ENCODE measurements at places on chromosomes 1 and 21.

DNA sequence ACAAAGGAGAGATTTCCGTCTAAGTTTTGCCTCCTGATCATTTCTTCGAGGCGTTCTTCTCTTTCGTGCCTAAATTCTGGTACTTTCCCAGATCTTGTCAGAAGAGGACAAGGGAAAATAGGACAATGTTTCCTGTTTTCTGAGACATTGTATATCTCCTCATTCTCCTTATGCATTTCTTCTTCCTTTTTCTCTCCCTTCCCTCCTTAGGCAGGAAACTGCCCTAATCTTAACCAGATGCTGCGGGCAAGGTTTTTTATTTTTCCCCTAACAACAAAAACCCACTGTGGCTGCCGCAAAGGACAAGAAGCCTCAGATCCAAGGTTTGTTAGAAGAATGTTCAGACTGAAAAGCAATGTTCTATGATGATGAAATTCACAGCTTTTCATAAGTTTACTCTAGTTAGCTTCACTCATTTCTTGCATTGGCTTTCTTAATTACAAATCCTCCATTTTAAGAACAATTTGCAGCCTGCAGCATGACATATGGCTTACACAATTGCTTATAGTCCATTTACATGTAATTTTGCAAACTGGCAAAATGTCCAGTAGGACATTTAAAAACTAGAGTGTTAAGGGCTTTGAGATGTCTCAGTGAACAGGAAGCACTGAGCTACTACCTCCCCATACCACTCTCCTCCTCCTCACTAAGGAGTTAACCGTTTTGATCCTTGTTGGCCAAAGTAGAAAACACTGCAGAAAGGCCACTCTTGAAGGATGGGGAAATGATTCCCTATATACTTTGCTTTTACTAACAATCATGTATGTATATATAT, 624 bp downstream of the CTSK start:
- DNase-seq, result peak; percentile 59

- DNase-seq, result no peak
Observed at GRCh38 chr1:94899756-94900155, 27.2 kb downstream of the CNN3 start.

DNA sequence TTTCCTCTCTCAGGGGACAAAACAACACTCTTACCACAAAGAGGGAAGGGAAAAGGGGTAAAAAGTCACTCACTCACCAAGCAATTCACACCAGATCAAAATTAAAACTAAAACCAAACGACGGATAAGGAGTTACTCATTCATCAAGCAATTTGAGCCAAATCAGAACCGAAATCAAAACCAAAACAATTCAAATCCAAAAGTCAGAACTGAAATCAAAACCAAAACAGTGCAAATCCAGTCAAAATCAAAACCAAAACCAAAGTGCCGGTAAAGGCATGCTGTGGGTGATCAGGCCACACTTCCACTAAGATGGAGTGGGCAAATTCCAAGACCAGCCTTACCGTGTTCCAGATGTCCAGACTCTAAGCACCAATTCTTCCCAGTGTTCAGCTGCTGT, 717.9 kb downstream of the AMY1C start:
- no peak for DNase-seq

- peak; percentile 54 for DNase-seq
Observed at GRCh38 chr1:117070124-117070523, 10.0 kb downstream of the TTF2 start.

GRCh38 chr1:180793451-180793850, 119.2 kb upstream of the KIAA1614 start:
- DNase-seq, result peak; percentile 9

- DNase-seq, result no peak
Observed at GRCh38 chr1:203899353-203899716, 37.9 kb downstream of the SNRPE start.

DNA sequence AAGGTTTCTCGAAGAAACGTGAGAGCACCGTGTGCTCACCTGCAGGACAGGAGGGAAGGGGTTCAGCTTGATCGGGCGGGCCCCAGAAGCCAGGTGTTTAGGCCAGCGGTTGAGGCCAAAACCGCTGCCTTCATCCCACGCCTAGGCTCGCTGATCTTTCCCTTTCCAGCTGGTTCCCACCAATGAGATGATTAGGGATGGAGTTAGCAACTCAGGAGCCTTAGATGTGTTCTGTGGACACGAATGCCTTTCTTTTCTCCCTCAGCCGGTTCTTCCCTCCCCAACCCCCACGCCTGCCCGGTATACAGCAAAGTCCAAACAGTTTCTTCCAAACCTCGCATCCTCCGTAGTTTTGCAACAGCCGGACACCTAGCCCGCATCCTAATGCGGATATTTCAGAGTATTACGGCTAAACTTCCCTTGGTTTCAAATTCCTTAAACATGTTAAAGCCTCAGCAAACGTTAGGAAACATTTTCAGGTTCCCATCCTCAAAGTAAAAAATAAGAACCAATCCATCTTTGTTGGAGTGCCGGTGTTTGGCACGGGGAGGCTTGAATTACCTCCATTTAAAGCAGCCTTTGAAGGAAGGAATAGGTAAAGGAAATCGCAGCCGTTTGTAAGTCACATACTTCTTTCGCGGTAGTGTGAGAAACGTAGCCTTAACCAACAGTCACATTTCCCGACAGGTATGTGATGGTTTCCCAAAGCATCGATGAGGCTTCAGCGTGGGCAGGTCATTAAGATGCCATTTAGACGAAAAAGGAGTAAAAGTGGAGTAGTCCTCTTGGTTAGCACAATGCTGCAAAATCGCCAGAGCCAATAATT, 1.1 kb downstream of the LRRC8C start:
- peak; percentile 17 for DNase-seq

DNA sequence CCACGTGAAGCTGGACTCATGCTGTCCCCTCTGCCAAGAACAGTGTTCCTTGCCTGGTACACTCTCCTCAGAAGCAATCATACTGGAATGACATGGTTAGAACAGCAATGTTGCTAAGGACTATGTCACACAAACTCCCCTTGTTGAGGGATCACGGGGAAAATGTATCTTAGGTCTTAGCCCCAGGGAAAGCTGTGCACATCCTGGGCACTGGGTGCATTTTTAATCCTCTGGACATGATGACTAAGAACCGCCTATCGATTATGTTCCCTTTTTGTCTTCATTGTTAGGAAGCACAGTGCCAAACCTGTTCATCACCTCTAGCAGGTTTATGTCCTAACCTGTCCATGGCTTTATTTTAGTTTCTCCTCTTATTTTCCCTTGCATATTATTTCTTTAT, 115.1 kb downstream of the HIVEP3 start:
- no peak for DNase-seq

DNA sequence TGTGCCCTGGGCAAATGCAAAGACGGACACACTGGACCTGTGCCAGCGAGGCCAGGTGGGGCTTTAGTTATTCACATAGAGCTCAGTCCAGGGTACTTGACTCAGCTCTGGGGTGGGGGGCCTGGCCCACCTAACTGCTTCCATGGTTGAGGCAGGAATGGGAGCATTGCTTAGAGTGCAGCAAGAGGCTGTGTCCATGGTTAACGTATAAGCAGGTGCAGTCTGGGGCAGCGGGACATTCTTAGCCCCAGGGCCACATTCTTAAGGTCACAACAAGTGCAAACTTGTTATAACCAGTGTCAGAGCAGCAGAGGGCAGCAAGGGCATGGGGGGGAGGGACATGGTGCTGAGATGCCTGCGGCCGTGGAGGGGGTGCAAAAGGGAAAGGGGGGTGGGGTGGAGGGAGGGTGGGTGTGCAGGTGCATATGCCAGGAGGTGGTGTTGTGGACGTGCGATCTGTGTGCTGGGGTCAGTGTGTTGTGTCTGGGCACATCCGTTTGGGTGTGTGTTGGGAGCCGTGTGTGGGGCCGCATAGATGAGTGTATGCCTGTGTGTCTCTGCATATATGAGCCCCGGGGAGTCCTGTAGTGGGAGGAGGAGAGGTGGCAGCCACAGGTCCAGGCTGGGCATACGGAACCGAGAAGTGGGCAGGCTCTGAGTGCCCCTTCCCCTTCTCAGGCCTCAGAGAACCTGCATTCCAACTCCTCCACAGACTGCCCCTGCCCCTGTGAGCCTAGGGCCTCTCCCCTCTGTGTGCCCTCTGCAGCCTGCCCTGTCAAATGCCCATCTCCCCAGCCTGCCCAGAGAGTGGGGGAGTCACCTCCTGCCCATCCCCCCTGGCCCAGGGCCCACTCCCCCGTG, 8.4 kb downstream of the KCNJ10 start:
- no peak for DNase-seq

DNA sequence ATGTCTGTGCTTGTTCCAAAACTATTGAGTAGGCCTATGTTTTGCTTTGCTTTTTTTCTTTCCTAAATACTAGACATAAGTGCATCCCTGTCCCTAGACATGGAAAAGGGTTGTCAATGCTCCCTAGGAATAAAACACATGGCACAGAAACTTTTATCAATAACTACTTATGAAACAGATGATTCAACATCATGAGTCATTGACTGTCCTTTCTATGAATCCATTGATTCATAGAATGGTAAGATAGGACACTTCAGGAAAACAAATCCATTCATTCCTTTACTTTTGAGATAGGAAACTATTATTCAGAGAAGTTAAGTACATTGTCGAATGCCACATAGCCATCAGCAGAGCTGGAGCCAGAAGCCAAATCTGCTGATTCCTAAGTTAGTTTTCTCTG, 147.5 kb downstream of the TSEN15 start:
- peak; percentile 35 for DNase-seq

- DNase-seq, result no peak
Observed at GRCh38 chr1:18482721-18483425, 2.1 kb downstream of the KLHDC7A start.
